ENCODE measurements at places on chromosomes 5 and 9. TPM values are rescaled to one million over a fixed set of nuclear protein-coding genes. Genes with fewer than 3 reads are reported as not detected.

DNA sequence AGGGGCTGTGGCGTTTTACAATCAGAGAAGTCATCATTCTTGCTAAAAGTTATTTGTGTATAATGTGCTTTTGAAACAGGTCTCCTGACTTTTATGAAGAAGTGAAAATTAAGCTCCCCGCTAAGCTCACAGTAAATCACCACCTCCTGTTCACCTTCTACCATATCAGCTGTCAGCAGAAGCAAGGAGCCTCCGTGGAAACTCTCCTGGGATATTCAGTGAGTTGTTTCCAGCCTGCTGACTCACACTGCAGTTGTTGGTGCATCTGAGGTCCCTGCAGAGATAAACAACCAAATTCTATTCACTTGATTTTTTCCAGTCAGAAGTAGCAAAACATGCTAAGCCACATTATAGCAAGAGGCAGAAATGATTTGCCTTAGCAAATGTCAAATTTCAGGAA lies 156.7 kb downstream of the DOCK8 start:
- no peak for DNase-seq

CD74 gene
- total RNA-seq = 31.2 TPM

DNA sequence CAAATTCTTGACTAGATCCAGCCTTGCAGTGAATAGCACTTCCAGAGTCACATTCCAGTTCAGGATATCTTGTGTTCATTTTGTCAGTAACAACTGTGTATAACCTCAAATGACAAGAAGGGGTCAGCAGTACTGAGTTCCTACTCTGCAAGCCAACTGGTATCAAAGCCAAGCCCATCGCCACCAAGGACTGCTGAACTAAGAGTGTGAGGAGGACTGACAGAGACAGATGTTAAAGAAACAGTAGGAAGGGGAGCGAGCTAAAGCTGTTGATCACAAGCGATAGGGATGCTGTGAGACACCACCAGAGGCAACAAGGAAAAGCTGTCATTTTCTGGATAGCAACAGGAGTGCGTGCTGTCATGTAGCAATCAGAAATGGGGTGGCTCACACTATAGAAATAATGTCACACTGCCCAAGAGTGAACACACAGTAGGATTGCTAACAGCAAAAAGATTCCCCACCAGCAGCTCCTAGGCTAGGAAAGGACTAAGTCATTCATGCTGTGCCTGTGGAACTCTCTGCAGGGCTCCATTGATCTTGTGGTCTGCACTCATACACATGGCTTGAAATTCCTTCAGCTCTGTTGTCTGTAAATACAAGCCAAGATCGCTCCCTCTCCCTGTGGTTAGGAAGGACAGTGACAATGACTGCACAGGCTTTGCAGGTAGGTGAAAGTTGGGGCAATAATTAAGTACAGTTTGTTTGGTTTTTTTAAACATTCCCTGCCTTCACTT lies 658.6 kb downstream of the NR2F1-AS1 start:
- DNase-seq = no peak

DNA sequence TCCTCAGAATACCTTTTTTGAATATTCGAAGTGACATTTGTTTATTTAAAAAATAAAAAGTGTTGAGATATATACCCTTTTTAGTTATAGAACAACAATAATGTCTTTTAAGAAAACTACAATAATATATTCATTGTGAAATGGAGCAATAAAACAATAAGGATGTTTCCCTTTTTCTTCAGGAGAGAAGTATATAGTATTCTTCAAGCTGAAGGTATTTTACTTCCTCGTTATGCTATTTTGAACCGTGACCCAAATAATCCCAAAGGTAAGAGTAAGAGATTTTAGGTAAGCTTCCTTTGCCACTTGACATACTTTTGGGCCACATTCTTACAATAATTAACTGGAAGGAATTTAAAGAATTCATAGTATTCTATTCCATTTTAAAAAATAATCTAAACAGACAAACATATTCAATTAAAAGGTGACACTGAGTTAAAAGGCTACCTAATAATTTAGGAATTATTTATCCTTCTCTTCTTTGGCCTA lies 18.1 kb downstream of the PPIP5K2 start:
- DNase-seq = no peak

CCDC180 gene
- 0.29 TPM for total RNA-seq

- no peak for DNase-seq
Observed at GRCh38 chr5:60765019-60765709, 65.2 kb upstream of the DEPDC1B start.
